ENCODE measurements at places on chromosomes 13 and 19.
A peak's percentile ranks its signal among the peaks of the same experiment; 100 is the strongest.

DNA sequence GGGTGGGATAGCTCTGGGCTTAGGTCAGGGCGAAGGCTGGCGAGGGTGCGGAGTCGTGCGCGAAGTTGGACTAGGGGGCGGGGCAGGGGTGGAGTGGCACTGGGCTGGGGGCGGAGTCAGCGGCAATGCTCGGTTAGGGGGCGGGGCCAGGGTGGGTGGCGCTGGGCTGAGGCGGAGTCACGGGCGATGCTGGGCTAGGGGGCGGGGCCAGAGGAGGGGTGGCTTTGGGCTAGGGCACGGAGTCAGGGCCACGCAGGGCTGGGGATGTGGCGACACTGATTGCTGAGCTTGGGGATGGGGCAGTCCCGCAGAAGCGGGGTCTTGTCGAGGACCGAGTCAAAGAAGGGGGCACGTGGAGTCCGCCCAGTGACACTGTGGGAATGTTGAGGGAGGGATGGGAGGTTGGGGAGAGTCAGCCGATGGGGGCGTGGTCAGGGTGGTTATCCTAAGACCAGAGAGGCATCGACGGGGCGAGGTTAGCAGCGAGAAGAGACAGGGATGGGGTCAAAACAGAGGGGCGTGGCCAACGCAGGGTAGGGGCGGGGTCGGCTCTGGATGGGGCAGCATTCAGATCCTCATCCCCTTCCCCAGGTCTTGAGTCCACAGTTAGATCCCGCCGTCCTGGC is 8.7 kb downstream of the HOMER3 start:
- no peak for DNase-seq

- DNase-seq = peak; percentile 83
These were observed 3.7 kb upstream of the PDE4A start for GRCh38 chr19:10416380-10417257.

DNA sequence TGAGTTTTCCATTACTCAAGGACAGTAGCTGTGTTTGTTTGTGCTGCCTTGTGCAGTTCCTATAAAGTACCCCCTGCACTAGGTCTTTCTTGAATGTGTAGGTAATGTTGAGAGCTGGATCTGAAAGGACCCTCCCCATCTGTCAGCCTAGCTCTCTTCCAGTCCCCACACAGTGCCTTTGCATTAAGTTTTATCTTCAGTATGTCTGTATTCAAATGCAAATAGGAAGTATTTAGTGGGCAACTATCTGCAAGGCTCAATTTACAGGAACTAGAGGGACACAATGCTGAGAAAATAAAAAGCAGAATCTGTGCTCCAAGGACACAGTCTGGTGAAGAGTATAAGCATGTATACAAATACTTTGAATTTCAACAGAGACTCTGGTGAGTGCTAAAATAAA is 558.5 kb downstream of the RFC3 start:
- no peak for DNase-seq

DNA sequence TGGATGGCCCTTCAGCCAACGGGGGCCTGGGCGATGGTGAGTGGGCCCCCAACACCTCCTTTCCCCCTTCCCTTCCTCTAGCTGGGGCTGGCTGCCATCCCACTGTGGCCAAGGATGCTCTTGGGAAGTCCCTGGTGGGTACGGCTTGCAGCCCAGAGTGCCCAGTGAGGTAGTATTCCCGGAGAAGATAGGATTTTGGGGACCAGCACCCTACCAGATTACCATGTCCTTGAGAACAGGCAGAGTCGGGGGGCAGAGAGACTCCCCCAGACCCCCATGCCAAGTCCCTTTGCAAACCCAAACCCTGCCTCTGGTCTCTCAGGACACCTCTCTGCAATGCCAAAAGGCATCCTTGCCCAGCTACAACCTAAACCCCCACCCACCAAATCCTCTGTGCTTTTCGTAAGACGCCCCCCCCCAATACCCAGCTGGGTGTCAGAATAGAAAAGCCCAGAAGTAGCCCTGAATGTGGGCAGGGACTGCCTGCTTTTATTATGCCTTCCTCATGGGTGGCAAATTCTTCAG is 1.7 kb downstream of the HIF3A start:
- DNase-seq = no peak

DNA sequence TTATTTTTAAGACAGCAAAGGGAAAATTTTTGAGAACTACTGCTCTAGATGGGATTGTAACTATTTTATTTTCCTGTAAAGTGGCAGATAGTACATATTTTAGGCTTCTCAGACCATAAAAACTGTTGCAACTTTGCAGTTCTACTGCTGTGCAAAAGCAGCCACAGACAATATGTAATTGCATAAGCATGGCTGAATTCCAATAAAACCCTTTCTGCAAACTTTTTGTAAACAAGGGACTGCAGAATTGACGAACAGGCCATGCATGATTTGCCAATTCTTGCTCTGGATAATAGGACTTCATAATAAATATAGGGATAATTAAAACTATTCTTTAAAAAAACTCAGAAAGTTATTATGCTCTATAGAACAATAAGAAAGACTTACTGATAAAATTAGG is 149.1 kb downstream of the SLITRK5 start:
- no peak for DNase-seq

DNA sequence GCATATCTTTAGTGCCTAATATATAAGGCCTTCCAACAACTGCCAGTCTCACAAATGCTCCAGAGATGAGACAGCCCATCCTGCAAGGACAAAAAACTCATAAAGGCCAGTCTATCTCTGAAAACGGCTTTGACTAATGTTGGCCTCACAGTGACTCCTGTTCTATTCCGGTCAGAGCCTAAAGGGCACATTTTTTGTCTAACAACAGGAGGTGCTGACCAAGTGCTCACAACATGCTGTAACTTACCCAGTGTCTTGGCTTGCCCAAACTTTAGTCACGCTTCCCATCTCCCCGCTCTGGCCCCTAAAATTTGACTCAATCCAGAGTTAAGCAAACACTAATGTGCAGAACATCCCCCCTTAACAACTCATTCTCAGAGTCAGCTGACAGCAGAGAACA is 1411.2 kb upstream of the MIR17HG start:
- no peak for DNase-seq

GRCh38 chr13:44063881-44064280 is 184.2 kb downstream of the LACC1 start:
- no peak for DNase-seq

DNA sequence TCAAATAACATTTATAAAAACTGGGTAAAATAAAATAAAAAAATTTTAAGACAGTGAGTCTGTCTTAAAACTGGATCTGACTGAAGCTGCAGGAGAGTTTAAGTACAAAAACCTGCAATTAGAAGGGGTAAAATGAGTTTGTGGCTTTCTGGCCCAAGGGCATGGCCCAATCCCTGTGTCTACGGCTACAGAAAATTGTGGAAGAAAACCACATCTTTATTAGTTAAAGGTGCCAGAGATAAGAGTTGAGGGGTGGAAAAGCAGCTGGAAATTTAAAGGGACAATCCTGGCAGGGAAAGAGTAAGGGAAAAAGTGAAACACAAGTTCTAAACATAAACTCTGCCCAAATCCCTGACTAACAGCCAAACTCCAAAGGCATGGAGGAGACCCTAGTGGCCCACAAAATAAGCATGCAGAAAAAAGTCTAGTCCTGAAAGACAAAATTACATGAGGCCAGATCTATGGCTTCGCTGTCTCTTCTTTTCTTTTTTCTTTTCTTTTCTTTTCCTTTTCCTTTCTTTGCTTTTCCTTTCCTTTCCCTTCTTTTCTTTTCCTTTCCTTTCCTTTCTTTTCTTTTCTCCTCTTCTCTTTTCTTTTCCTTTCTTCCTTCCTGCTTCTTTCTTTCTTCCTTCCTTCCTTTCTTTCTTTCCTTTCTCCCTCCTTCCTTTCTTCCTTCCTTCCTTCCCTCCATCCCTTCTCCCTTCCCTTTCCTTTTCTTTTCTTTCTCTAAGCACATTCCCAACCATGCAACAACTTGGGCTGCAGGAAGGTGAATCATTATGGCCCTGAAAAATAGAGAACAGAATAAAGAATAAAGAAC is 23.5 kb upstream of the DLEU7 start:
- DNase-seq = no peak

Data from NCI-H774 (cell line).